ENCODE measurements at places on chromosomes 3 and 15.

DNA sequence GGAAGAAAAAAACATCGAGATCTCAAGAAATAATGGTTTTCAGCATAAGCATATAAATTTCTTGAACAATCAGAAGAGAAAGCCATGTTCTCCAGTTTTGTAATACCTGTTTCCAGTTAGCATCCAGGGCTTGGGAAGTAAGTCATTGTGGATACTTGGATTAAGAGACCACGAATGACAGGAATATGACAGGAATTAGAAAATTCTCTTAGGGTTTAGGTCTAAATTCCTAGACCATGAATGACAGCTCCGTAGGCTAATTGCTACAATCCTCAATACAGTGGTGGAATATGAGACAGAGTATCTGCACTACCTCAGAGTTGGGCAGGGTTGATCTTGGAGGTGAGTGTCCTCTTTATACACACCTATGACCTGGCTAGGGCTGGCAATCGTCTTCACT lies 517.5 kb downstream of the NTRK3 start:
- DNase-seq: no peak

GRCh38 chr3:159877924-159878323 lies 110.7 kb upstream of the IL12A start:
- DNase-seq: no peak

- DNase-seq: no peak
Measured at GRCh38 chr3:13616359-13616758, 67.4 kb downstream of the FBLN2 start.

- DNase-seq: no peak
Measured at GRCh38 chr3:20637729-20638128, 451.7 kb upstream of the SGO1 start.

DNA sequence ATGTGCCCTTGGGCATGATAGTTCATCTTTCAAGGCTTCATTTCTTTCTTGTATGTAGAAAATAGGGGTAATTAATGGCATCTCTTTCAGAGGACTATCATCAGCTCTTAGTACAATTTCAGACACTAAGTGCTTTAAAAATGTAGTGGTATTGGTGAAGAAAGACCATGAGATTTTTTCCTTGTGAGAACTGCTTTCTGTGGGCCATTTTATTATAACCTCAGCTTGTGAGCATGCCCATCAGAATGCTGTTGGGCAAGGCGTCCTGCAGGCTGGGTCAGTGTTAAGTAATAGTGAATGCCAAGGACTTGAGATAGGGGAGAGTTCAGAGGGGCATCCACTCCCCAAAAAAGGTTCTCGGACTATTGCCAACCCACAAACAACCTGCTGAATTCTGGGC lies 187.9 kb downstream of the GHSR start:
- no peak for DNase-seq

DNA sequence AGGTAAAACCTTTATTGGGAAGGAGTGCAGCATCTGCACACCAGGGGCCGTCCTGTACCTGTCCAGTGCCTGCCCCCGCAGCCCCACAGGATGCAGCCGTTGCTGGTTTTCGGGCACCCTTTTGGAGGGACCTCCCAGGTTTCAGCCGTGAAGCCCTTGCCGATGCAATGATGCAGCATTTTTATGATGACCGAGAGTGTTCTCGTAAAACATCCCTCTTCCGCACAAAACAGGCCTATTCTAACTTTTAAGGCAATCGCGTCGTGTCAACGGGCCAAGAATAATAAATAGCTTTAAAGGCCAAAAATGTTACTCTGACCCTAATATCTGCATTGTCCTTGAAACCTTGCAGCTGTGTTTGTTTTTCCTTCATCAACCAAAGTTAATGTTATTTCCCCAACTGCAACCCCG lies 126.1 kb downstream of the LRRK1 start:
- DNase-seq: no peak

DNA sequence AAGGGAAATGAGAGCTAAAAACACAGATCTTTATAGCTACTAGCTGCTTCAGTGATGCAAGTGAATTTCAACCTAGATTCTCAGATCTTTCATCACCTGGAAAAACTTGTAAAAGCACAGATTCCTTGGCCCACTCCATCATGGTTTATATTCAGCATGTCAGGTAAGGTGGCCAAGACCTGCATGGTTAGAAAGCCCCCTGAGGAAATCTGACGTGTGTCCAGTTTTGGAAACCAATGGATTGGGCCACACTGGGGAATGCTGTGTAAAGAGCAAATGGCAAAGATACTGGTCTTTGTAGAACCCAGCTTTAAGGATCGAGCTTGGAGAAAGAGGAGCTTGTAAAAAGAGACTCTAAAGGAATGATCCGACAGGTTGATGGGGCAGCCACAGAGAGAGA lies 397.0 kb upstream of the ARRDC4 start:
- DNase-seq: no peak

GRCh38 chr3:65641777-65642176 lies 396.9 kb downstream of the MAGI1 start:
- no peak for DNase-seq

Data from esophagus squamous epithelium (tissue), 5 donors.